Stimulated activated CD4-positive, alpha-beta T cell treated with anti-CD3 and anti-CD28 coated beads, Interleukin-12 subunit alpha, Interleukin-12 subunit beta, amount 100 ng/mL, for 4 hours (primary cell): ENCODE measurements at places on chromosomes 1 and 21.
A peak's percentile ranks its signal among the peaks of the same experiment; 100 is the strongest.

GRCh38 chr1:44501047-44501890 lies 96.2 kb downstream of the RNF220 start:
- no peak for DNase-seq

GRCh38 chr1:2231532-2232254 lies 3.6 kb downstream of the SKI start:
- peak; percentile 66 for DNase-seq

- DNase-seq: no peak
Observed at GRCh38 chr21:36550761-36551160, 70.8 kb upstream of the CLDN14 start.

DNA sequence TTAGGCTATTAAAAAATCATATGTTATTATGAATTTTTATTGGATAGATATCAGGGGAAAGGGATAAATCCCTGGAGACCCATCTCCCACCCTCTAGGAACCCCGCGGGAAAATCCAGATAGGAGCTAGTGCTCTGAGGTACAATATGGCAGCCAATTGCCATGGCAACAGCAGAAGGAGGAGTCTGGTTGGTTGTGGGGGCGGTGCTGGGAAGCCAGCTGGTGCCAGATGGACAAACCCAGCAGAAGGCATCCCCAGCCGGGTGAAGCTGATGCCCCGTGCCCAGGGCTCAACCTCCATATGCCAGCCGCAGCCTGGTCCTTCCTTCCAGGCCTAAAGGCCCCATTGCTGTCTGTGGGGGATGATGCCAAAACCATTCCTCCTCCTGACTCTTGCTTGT lies 38.3 kb downstream of the RHBG start:
- DNase-seq: no peak

DNA sequence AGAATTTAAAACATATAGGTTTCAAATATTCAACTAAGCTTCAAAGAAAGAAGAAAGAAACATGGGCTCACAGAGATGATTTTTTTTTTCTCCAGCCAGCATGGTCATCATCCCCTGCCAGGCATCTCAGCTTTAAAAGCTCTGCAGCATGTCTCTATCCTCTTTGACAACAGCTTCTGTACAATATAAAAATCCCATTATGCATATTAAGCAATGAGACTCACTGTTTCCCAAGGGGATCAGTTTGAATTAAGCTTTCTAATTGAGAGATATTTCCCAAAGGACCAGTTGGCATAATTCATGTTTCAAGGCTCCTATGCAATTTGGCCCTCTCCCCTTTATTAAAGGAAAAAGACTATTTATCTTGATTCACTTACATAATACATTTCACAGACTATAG lies 220.3 kb downstream of the GRIK1 start:
- no peak for DNase-seq

DNA sequence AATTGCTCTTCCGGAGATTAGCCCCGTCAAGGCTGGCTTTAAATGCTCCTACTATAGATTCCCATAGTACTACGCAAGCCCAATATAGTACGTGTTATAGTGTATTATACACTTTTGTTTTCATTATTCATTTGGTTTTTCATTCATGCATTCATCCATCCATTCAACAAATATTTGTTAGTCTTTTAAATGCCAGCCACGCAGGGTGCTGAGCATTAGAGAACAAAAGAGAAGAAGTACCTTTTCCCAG lies 513 bp upstream of the RAB3GAP2 start:
- DNase-seq: no peak

GRCh38 chr1:111833334-111833733 lies 77.6 kb downstream of the DDX20 start:
- DNase-seq: no peak

DNA sequence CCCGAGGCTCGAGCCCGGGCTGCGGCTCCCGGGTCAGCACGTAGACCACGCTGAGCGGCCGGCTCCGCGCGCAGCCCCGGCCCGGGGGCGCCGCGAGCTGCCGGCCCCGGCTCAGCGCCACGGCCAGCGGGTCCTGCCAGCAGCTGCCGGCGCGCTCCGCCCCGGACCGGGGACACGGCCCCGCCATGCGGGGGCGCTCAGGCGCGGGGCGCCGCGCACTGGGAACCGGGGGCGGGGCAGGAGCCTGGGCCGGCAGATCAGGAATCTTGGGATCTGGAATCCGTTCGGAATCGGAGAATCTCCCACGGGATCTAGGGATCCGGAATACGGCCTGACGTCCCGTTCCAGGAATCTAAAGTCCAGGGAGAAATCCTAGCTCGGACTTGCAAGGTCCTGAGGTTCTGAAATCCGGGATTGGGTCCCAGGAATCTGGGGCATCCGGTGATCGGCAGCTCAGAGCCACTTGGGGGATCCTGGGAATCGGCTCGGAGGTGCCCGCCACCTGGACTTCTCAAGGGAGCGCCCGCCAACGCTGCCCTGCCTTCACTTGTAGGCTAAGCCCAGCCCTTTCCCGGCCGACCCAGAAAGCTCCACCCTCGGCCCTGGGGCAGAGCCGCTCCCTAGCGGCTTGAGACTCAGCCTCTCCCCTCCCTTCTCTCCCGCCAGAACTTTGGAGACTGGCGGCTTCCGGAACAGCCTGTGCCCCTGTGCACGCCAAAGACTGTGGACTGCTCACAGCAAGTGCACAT lies at the start of gene MAP3K6:
Gene MAP3K6 (minus strand): TSS at position 551 of the 749 bp plus-strand sequence. CDS start 364 bp downstream, at position 187.
- DNase-seq: peak; percentile 45

GRCh38 chr1:227391211-227391610 lies 72.9 kb upstream of the CDC42BPA start:
- DNase-seq: no peak
